ENCODE measurements at places on chromosomes 12 and 14.

GRCh38 chr12:85621041-85621440 is 215.2 kb downstream of the RASSF9 start:
- no peak for DNase-seq

DNA sequence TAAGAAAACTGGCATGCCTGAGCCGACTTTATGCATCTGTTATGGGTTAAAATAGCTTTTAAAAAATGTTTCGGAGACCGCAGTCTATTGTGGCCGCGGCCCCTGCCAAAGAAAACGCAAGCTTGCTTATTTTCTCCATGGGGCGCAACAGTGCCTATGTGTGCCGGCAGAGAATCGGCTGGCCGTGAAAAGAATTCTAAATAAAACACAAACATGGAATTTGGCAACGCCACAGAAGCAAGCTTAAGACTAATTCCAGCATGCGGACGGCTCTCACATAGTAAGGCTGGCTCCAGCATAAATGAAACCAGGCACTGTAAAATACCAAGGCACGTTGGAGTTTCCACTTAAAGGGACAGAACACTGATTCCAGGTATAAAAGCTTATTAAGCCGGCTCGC is 56.7 kb downstream of the BCL11B start:
- no peak for DNase-seq

GRCh38 chr14:73394317-73394716 is 64.0 kb downstream of the NUMB start:
- no peak for DNase-seq

DNA sequence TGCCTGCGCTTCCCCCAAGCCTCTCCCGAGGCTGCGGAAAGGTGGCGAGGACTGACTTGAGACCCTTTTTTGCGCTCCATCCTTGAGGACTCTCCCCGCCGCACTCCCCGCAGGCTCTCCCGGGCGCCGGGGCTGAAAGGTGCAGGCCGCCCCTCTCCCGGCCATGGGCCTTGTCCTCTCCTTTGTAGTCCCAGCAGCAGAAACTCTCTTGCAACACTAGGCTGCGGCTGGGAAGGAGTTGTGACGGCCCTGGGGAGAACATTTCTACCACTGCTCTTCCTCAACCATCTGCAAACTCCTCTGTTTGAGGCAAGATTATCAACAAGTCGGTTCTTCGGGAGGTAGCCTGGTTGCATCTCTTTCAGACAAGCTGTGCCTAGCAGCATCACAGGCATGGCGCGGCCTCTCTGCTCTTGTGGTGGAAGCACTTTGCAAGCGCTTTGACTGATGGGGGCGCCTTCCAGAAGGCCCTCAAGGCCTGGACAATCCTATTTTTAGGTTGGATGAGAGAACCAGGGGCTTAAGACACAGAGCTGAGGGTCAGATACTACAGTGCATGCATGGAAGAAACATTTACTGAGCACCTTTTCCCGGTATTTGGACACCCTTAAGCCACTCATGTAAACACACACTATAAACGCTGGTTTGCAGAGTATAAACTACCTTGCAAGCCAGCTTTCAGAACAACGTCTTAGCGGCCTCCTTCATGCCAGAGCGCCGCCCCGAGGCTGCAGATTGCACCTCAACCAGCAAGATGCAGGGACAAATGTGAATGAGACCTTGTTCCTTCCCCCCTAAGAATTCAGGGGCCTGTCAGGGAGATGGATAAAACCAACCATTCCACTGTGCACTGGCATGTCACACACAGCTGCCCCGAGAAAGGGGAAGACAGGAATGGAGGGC is 1.2 kb upstream of the PRIMA1 start:
- no peak for DNase-seq

DNA sequence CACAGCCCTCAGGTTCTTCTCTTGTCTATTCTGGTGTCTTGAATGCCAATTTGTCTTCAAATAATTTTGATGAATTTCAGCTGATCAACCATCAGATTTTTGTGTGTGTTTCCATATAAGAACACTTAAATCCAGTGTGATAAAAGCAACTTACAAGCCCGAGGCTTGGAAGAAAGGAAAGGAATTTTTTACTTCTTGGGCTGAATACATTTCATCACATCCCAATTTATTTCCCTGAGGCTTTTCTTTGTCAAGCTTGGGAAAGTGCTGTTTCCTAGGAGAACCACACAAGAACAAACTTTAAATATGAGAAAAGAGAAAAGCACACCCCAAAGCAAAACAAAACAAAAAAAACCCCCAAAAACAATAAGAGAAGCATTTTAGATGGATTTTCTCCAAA is 26.6 kb downstream of the GPRC5D start:
- no peak for DNase-seq

All from GDM1 (cell line).